Right ventricle myocardium inferior (tissue), 1 donor: ENCODE measurements at places on chromosomes 6 and 20. TPM values are rescaled to one million over a fixed set of nuclear protein-coding genes. Genes with fewer than 3 reads are reported as not detected.
A peak's percentile ranks its signal among the peaks of the same experiment; 100 is the strongest.

SLPI gene
- total RNA-seq: 5.7 TPM

IRF4 gene
- 0.68 TPM for total RNA-seq

BMP7 gene
- total RNA-seq: 27.2 TPM

GRCh38 chr6:53813801-53814200 lies 19.0 kb downstream of the LRRC1 start:
- DNase-seq: no peak

BPI gene
- total RNA-seq: not detected

- DNase-seq: no peak
Measured at GRCh38 chr20:41168281-41169161, 31.2 kb downstream of the PLCG1 start.

GNAS-AS1 gene
- 0.38 TPM for total RNA-seq

- no peak for DNase-seq
Measured at GRCh38 chr20:59471653-59472421, 132.5 kb upstream of the PHACTR3 start.

GRCh38 chr6:169251822-169252504 lies 1.7 kb downstream of the THBS2 start:
- DNase-seq: no peak

DSP gene
- 305 TPM for total RNA-seq

DNA sequence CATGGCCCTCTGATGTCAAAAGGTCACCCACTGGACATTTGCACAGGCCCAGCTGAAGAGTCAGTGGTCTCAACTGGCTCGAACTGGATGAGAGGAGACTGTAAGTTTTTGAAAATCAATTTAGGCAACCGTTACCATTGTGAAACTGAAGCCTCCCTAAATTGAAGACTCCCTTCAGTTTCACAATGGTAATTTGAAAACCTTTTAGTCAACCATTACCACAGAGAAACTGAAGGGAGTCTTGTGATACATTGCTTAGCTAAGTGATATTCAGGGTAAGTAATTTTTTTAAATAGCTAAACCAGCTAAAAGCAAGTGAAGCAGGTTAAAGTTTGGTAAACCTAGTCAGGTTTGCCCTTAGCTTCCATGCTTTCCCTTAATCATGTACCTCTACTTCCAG lies 197.3 kb upstream of the NT5E start:
- no peak for DNase-seq

GRCh38 chr20:61664556-61665320 lies 400.9 kb downstream of the TAF4 start:
- DNase-seq: peak; percentile 69

GRCh38 chr6:145245119-145245518 lies 490.2 kb downstream of the EPM2A start:
- DNase-seq: no peak

- no peak for DNase-seq
Measured at GRCh38 chr6:122903266-122903915, 92.6 kb upstream of the CLVS2 start.

FLRT3 gene
- total RNA-seq: 0.22 TPM

VWA7 gene
- total RNA-seq: 12.1 TPM

- no peak for DNase-seq
Measured at GRCh38 chr6:79719248-79719960, 88.3 kb downstream of the SH3BGRL2 start.

KLHDC3 gene
- total RNA-seq: 145 TPM

- DNase-seq: no peak
Measured at GRCh38 chr20:47479093-47479492, 22.6 kb upstream of the NCOA3 start.

ZSCAN23 gene
- 1.3 TPM for total RNA-seq

- peak; percentile 59 for DNase-seq
Measured at GRCh38 chr6:70956451-70957283, at the start of gene B3GAT2. TSS of gene B3GAT2 (minus strand) at chr6:70957060. CDS start at chr6:70956429, 631 bp downstream.

DNA sequence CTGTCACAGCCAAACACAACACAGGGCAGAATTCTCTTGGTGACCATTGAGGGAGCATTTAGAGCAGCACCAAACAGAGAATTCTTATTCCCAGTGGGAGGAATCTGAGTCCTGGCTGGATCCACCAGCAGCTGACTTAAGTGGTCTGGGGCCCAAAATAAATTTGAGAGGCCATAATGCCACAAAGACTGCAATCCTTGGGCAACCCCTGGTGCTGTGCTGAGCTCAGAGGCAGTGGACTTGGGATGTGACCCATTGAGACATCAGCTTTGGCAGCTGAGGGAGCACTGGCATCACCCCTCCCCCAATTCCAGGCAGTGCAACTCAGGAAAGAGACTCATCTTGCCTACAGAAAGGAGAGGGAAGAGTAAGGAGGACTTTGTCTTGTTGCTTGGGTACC lies 48.6 kb upstream of the THBS2 start:
- no peak for DNase-seq

GLP1R gene
- total RNA-seq: 6.8 TPM

DNA sequence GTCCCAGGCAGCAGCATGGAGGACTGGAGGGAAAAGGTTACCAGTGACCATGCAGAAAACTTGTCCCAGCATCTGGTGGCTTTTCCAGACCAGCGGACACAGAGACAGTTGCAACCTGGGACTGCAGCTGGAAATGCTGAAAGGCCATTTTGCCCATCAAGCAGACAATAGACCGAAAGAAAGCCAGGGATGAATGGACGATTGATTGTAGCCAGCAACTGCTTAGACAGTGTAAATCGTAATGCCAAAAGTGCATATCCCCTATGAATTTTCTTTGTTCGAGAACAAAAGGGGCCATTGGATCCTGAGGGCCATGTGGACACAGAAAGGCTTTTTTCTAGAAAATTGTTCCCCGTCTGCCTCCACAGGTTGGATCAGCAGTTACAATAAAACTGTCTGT lies 115.7 kb downstream of the MBOAT1 start:
- no peak for DNase-seq

DNA sequence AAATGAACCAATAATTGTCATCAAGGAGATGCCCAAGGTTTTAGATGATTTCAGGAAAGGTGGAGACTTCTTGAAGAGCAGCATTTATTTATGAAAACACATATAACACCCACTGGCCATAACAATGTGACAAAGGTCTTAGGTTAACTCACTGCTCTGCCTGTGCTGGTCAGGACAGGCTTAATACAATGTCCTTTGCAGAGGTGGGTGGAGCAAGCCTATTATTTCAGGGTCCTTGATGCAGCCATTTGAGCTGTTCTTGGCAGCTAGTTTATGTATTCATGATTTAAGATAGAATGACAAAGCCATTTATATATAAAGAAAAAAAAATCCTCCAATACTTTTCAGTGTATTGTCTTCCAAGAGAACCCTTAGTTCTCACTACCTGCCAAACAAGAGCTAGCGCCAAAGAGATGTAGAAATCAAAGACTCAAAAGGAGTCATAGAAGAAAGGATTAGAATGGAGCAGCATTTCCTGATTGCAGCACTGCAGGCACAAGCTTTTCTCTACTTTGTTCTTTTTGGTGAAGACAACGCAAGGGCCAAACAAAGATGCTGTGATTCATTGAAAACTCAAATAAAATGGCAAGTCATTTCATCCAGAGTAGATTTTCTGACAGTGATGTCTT lies 124.3 kb upstream of the TSHZ2 start:
- DNase-seq: no peak

- no peak for DNase-seq
Measured at GRCh38 chr20:25253606-25254275, 5.9 kb downstream of the PYGB start.

APOM gene
- total RNA-seq: 0.87 TPM

DNA sequence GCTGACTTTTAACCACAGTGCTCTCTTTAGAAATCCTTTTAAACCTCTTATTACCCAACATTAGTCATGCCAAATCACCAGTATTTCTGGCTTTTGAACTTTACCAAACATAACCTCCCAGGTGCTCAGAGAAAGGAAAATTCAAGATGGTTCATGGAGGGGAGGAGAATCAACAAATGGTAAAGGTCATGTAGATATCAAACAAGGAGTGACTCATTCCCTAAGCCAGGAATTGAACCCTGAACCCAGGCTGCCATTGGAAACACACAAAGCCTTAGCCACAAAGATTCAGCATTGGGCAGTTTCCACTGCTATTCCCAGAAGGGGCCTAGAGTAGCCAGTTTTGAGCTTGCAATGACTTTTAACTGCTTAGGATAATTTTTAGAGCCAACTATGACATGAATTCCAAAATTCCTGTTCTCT lies 21.6 kb upstream of the ENTPD6 start:
- no peak for DNase-seq

- DNase-seq: no peak
Measured at GRCh38 chr20:35339007-35339406, 46.8 kb upstream of the FAM83C start.

GRCh38 chr20:64137598-64138031 lies 26.6 kb upstream of the MYT1 start:
- DNase-seq: no peak

GRCh38 chr6:44051515-44051914 lies 75.7 kb downstream of the MRPL14 start:
- DNase-seq: peak; percentile 64

DNA sequence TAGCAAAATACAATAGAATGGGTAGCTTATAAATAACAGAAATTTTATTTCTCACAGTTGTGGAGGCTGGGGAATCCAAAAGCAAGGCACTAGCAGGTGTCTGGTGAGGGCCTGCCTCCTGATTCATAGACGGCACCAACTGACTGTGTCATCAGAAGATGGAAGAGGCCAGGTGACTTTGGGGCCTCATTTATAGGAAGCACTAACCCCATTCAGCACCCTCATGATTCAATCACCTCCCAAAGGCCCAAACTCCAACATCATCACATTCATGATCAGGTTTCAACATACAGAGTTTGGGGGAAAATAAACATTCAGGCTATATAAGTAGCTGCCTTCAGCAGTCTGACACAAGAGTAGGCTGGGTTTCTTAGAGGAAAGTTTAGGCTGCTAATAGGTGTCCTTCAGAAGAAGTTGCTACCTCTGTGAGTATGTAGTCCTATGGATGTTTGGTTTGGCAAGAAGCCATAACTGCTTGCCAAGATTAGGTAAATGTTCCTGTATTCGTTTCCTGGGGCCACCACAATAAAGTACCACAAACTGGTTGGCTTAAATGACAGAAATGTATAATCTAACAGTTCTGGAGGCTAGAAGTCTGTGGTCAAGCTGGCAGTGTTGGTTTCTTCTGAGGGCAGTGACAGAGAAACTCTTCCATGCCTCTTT lies 48.8 kb downstream of the NT5E start:
- no peak for DNase-seq

- DNase-seq: no peak
Measured at GRCh38 chr6:48611332-48611731, 500.3 kb upstream of the PTCHD4 start.

DNA sequence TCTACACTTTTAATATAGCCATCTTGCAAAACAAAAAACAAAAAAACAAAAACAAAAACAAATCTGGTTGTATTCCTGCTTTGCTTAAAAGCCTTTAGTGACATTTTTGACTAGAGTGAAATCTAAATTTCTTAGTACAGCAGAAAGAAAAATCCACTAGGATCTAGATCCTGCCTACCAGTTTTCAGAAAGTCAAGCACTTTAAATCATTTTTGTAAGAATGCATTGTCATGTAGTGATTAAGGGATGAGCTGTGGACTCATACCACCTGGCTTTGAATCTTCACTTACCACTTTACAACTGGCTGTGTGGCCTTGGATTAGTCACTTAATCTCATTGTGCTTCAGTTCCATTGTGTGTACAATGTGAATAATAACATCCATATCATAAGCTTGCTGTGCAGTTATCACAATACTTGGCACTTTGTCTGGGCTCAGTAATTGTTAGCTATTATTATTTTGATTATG lies 4.0 kb downstream of the MKKS start:
- no peak for DNase-seq

DNA sequence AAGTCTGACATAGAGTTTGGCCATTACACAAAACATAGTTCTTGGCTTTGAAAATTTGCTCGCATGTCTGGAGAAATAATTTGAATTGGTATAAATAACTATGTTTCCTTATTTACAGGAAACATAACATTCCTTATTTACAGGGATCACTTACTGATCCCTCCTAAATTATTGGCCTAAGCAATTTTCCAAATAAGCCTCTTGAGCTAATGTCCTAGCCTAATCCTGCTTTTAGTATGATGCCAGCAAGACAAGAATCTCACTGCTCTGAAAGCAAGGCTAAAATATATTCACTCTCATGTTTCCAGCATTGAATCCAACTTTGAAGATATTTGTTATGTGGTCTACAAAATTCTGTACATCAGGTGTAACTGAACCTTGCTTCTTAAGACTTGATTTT lies 4.1 kb upstream of the TBC1D32 start:
- DNase-seq: no peak

DNA sequence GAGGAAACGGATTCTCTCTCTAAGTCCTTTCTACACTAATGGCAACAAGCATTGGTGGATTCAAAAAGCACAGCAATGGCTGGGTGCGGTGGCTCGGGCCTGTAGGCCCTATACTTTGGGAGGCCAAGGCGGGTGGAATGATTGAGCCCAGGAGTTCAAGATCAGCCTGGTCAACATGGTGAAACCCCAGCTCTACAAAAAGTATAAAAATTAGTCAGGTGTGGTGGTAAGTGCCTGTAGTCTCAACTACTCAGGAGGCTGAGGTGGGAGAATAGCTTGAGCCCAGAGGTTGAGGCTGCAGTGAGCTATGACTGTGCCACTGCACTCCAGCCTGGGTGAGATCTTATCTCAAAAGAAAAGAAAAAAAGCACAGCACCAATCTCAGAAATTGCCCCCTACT lies 19.3 kb downstream of the PAQR8 start:
- DNase-seq: no peak

- no peak for DNase-seq
Measured at GRCh38 chr6:25215881-25216280, 63.3 kb upstream of the CARMIL1 start.

DNA sequence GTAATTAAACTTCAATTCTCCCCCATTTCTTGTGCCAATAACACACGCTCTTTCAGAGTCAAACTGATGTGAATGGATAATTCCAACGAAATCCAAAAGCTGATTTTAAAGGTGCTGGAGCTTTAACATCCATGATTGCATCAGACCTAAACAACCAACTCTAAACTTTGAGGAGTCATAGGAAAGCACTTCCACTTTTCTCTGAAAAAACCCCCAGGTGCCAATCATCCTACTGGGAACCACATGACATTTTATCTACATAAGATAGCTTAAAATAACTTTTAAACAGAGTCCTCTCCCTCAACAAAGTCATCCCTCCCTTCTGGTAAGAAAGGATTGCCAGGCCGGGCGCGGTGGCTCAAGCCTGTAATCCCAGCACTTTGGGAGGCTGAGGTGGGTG lies 167.7 kb upstream of the PDE10A start:
- no peak for DNase-seq

- DNase-seq: no peak
Measured at GRCh38 chr6:81826784-81827183, 74.3 kb upstream of the TENT5A start.

MCCD1 gene
- total RNA-seq: not detected
